Suprapubic skin (tissue), 4 donors: ENCODE measurements at places on chromosomes 6 and 20. TPM values are rescaled to one million over a fixed set of nuclear protein-coding genes. Genes with fewer than 3 reads are reported as not detected.

The CPNE5 gene
- 1.2 TPM for total RNA-seq

The CSTF1 gene
- total RNA-seq = 38.3 TPM

The SLC4A11 gene
- 20.6 TPM for total RNA-seq

The STMN3 gene
- total RNA-seq = 19.1 TPM

The C20orf141 gene
- not detected for total RNA-seq

The YTHDF1 gene
- 32.9 TPM for total RNA-seq

GRCh38 chr6:45795678-45796077 is 220.0 kb downstream of the CLIC5 start:
- no peaks in the 10 kb centered on the region for H3K4me1 ChIP-seq
- no peaks in the 10 kb centered on the region for H3K36me3 ChIP-seq
- H3K4me3 ChIP-seq = no peak overlapping the region
- H3K27ac ChIP-seq = no peak overlapping the region

DNA sequence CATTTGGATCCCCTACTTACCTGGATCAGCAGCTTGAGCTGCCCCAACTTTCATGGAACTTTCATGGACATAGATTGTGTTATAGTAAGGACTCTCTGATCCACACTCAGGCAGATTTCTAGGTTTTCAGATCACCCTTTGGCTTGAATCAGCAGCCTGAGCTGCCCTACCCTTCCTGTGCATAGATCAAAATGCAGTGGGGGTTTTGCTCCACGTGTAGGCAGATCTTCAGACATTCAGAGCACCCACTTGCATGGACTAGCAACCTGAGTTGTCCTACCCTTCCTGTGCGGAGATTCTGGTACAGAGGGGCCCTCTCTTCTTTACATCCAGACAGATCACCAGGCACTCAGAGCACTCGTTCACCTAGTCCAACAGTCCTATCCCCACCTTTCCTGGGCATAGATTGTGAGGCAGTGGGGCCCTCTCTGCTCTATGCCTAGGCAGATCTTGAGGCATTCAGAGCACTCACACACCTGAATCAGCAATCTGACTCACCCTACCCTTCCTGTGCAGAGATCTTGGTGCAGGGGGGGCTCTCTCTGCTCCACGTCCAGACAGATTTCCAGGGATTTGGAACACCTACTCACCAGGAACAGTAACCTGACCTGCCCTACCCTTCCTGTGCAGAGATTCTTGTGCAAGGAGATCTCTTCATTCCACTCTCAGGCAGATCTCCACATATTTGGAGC is 705.2 kb upstream of the NRSN1 start:
- H3K27me3 ChIP-seq = no peaks in the 10 kb centered on the region
- DNase-seq = no peak
- H3K36me3 ChIP-seq = no peaks in the 10 kb centered on the region
- no peaks in the 10 kb centered on the region for H3K4me1 ChIP-seq
- H3K4me3 ChIP-seq = no peak overlapping the region

DNA sequence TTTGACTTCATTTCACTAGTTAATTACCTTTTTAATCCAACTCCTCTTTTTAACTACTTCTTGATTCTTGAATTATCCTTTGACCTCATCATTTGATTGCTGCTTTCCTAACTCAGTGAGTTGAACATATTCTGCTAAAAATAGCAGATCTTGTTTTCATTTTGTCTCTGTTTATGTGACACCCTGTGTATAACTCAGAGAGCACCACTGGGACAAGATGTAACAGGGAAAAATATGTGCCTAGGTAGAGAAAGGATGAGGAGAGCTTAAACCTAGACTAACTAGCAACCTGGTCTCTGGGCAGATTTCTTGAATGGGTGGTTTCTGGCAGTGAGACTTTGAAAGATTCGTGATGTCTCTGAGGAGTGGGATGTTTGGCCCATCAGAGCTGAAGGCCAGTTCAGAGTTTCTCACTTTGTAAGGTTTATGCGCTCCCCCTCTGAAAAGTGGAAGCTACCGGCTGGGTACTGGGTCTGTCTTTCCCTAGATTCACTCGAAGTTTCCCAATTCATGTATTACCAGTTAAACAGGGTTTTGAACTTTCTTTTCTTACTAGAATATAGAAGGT is 61.8 kb downstream of the TPD52L1 start:
- peaks cover 7% of the 10 kb centered on the region for H3K4me1 ChIP-seq
- H3K27ac ChIP-seq = no peak overlapping the region
- no peak for DNase-seq
- no peaks in the 10 kb centered on the region for H3K36me3 ChIP-seq
- no peaks in the 10 kb centered on the region for H3K27me3 ChIP-seq

DNA sequence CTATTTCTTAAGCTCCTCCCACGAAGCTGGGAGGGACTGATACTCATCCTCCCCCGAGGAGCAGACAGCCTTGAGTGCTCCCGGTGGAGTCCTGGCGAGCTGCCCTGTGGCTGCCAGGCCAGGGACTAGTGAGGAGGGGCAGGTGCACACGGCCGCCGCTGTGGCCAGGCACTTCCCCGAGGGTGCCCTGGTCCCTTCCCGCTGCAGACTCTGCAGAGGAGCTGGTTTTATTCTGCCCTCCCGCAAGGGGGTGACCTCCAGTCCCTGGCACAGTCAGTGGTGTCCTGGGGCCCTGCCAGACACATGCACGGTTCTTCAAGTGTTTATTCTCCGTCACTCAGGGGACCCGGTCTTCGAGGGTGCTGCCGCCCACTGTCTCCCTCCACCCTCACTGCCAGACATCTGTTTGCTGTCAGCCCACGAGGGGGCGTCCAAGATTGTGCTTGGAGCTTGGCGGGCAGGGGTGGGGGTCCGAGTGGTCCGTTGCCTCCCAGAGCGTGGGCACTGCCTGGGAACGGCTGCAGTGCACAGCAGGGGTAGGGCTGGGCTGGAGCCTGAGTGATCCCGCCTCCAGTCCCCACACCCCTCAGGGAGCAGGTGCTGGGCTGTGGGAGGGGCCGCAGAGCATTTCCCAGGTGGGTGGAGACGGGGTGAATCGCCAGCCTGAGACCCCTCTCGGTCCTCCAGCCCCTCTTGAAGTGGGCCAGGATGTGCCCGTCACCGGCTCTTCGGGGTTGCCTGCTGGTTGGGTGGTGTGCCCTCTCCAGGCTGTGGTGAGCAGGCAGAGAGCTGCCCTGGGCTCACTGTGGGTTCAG is 3.1 kb upstream of the CABLES2 start:
- H3K36me3 ChIP-seq = no peaks in the 10 kb centered on the region
- H3K4me1 ChIP-seq = peaks cover 36% of the 10 kb centered on the region
- H3K4me3 ChIP-seq = no peak overlapping the region
- H3K27ac ChIP-seq = no peak overlapping the region
- DNase-seq = no peak
- H3K27me3 ChIP-seq = no peaks in the 10 kb centered on the region

- H3K4me3 ChIP-seq = peak overlapping the region; percentile 76
- peaks cover 35% of the 10 kb centered on the region for H3K4me1 ChIP-seq
- peak overlapping the region; percentile 18 for H3K27ac ChIP-seq
These were observed 48.0 kb downstream of the OR2B2 start for GRCh38 chr6:27863962-27864905.

DNA sequence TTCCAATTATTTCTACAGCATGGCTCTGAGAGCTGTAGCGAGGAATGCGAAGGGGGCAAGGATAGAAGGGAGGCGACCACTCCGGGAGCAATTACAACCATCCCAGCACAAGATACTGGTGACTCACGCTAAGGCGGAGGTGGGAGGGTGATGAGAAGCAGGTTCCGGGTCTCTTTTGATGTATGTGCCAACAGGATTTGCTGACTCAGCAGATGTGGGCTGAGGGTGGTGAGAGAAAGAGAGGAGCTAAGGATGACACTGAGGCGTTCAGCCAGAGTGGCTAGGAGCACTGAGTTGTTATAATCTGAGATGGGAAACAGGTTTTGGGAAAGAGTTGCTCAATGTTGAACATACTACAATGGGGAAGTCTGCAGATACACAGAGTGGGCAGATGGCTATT is 9.3 kb upstream of the TXNDC5 start:
- H3K27ac ChIP-seq = peak overlapping the region; percentile 11
- H3K27me3 ChIP-seq = no peaks in the 10 kb centered on the region
- H3K36me3 ChIP-seq = no peaks in the 10 kb centered on the region
- no peak overlapping the region for H3K4me3 ChIP-seq
- H3K4me1 ChIP-seq = no peaks in the 10 kb centered on the region
- DNase-seq = no peak

DNA sequence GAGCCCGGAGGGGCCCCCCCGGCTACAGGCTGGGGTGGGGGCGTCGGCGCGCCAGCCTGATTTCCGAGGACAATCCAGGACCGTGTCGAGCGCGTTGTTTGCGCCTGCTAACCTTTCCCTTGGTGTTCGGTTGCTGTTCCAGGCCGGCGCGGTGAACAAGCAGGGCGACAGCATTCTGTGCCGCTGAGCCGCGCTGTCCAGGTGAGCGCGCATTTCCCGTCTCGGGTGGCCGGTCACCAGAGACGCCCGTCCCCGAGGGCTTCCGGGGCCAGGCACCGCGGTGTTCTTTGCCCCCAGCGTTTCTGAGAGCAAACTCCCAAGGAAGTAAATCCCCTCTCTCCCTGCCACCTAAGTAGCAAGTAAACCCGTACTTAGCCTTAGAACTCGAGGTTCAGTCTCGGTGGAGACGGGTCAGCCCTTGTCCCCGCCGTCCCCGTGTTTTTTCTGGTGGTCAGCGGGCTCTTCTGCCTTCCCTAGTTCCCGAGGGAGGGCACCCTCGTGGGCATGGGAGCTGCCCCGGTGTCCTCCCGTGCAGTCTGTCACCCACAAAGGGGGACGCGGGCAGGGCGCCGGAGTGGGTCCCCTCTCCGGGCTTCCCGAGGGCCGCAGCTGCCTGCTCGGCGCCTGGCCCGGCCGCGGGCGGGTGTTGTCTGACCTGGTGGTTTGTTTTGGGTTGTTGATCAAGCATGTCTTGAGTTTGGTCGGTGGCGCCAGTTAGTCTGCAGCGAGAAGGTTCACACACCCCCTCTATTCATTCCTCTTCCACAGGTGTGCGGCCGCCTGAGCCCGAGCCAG is 1.5 kb downstream of the ID4 start:
- H3K27ac ChIP-seq = peak overlapping the region; percentile 96
- H3K4me3 ChIP-seq = peak overlapping the region; percentile 92
- no peaks in the 10 kb centered on the region for H3K36me3 ChIP-seq
- H3K27me3 ChIP-seq = peaks cover 6% of the 10 kb centered on the region

DNA sequence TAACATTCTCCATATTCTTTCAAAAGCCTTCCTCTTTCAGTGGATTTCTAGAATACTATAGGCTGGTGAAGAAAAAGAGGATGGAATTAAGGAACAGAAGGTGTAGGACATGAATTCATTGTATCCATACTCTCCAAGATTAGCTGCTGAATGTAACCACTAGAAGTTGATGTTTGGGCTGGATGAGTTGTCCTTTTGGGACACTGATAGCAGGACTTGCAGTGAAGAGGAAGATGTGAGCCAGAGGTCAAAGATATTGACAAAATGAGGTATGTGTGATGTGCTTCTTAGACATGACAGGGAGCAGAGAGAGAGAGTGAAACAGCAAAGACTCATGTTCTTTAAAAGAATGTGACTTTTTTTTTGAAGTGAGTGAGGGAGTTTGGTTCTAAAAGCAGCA is 134.3 kb upstream of the MAN1A1 start:
- H3K4me1 ChIP-seq = peaks cover 4% of the 10 kb centered on the region
- no peak overlapping the region for H3K4me3 ChIP-seq
- DNase-seq = no peak

DNA sequence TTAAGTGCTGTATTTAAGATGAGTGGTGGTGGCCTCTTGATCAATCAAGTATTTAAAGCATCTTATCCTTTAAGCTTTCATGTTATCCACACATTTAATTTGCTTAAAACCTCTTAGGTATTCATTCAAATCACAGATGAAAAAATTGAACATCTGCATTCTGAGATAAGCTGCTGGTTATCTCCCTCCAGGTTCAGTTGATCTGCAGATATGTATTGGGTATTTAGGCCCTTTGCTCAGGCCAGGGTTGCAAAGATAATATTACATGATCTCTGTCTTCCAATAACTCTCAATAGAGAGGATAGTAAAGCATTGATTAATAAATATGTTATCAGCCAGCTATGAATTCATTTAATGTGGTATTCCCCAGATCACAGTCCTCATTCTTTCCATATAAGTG is 45.9 kb downstream of the RPS12 start:
- H3K36me3 ChIP-seq = no peaks in the 10 kb centered on the region
- H3K4me1 ChIP-seq = no peaks in the 10 kb centered on the region
- no peak overlapping the region for H3K27ac ChIP-seq
- H3K4me3 ChIP-seq = no peak overlapping the region
- no peak for DNase-seq

DNA sequence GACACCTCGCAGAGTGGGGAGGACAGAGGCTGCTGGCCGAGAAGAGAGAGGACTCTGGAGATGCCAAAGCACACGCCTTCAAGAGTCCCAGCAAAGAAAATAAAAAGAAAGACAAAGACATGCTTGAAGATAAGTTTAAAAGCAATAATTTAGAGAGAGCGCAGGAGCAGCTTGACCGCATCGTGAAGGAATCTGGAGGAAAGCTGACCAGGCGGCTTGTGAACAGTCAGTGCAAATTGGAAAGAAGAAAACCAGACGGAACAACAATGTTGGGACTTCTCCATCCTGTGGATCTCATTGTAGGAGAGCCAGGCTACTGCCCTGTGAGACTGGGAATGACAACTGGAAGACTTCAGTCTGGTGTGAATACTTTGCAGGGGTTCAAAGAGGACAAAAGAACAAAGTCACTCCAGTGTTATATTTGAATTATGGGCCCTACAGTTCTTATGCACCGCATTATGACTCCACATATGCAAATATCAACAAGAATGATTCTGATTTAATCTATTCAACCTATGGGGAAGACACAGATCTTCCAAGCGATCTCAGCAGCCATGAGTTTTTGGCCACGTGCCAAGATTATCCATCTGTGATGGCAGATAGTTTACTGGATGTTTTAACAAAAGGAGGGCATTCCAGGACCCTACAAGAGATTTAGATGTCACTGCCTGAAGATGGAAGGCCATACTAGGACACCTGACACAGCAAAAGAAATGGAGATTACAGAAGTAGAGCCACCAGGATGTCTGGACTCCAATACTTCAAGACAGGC is 52.2 kb downstream of the REV3L start:
- no peaks in the 10 kb centered on the region for H3K27me3 ChIP-seq
- H3K27ac ChIP-seq = no peak overlapping the region

DNA sequence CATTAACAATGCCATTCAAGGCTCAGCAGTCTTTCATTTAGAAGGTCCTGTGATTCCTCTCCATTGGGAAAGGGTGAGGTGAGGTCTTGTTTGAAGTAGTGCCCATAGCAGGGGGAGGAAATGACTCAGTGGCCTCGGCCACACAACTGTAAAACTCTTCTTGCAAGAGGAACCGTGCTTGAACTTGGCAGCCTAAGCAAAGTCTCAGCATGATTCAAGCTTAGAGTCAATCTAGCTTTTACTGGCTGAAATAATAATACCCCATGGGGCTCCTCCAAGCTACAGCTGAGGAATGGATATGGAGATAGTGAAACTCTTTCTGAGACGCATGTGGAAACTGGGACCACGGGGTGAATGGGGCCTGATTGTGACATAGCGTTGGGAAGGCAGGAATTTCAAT is 428.2 kb downstream of the BMP2 start:
- H3K27ac ChIP-seq = no peak overlapping the region
- DNase-seq = no peak
- H3K4me3 ChIP-seq = no peak overlapping the region
- no peaks in the 10 kb centered on the region for H3K4me1 ChIP-seq
